ENCODE measurements at places on chromosomes 4 and X.

DNA sequence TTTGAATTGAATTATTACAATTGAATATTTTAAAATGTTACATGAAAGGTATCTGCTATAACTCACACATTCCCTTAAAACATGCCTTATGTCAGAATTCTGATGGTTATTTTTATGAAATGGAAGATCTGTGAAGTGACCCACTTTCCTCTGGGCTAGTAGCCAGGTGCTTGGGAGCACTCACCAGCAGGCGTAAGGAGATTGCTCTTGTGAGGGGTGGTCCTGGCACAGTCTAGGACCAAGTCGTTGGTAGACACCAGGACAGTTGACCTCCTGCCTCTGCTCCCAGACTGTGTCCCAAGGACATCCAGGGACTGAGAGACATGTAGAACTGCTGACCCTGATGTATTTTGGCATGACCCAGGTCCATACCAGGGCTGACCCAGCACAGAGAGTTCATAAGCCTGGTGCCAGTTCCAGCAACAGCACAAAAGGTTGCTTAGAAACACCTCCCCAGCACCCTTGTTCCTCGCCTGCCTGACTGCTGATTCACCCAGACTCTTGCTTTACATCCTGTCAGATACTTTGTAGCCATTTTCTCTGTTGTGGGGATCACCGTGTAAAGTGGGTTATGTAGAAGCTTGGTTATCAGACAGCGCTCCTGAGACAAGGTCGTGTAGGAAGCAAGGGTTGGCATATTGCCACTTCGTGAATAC is 48.5 kb downstream of the NELFA start:
- DNase-seq: no peak

DNA sequence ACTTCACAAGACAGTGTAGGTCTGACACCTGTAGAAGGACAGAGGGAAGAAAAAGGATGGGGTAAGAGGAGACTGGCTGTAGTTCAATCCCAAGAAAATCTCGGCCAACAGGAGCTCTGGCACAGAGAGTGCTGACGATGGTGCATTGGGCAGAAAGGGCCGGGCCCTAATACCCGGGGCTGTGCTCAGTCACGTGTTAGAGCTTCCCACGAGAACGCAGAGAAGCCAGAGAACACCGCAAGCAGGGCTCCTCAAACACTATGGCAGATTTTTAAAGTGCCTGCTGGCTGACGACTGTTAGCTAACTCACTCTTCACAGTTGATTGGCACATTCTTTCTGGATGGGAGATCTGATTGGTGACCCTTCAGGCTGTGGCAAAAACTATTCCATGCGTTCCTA is 35.5 kb downstream of the EREG start:
- DNase-seq: no peak

DNA sequence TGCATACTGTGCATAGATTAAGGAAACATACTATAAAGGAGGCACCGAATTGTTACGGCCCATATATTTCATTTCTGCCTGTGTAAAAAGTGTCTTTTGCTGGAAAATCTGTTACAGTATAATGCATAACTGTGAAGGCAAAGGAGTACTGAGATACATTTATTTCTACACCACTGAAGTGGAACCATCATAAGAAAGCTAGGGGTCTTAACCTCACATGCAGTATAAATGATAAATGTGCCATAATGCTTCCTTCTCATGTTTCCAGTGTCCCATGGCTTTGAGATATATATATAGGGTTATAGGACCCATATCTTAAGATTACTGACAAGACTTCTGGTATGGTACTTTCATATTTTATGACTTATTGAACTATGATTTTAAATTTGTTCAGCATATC is 713.8 kb upstream of the PABPC4L start:
- DNase-seq: no peak

DNA sequence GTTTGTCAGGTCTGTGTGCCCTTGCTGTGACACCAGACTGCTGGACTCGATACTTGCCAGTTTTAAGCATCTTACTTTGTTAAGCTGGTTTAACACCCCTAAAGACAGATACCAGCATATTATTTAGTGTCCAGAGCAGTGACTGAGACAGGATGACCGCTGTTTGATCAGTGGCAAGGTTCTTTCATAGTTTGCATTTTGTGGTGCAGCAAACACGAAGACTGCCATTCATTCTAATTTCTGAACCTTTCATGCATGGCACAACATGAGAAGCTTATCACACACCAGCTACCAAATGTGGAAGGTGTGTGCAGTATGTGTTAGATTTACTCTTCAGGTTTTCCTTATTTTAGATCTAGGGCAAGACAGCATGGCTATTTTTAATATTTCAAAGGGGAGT is 28.2 kb downstream of the JADE1 start:
- DNase-seq: no peak

Data from stimulated activated CD8-positive, alpha-beta memory T cell treated with anti-CD3 and anti-CD28 coated beads, Interleukin-4, amount 100 ng/mL, for 1 hour (primary cell).